HFF-Myc (cell line): ENCODE measurements at places on chromosomes 4 and X.
A peak's percentile ranks its signal among the peaks of the same experiment; 100 is the strongest.

DNA sequence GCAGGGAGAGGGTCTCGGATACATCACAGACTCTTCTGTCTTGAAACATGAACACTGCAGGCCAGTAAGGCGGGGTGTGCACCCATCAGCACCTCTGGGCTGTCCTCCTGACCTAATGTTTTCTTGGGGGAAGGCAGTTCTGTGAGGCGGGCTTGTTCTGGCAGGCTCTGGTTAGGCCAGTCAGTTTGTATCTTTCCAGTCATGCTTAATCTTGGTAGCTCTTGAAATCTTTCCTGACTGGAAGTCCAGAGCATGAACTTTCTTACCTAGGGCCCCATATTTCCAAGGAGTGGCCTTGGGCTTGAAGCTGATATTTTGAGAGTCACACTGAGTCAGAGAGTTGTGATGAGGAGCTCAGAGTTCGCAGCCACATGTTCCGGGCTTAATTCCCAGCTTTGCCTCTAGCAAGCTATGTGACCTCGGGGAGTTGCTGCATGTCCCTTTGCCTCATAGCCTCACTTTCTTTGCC, 54.2 kb upstream of the RASSF6 start:
- DNase-seq: no peak

DNA sequence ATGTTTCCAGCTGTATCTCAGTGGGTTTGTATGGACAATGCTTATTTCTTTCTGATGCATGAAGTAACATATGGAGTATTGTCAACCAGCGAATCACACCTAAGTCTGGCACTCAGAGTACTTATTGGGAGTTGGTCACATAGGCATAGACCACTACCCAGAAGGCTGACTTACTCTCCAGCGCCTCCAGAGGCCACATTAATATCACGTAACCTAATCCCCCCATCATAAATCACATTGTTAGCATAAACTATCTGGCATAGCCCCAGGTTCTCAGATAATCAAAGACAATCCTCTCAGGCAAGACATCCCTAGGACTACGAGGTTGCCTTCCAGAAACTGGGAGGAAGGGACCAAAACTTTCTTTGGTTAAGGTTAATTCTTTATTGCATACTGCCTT, 560.5 kb upstream of the PABPC4L start:
- no peak for DNase-seq

DNA sequence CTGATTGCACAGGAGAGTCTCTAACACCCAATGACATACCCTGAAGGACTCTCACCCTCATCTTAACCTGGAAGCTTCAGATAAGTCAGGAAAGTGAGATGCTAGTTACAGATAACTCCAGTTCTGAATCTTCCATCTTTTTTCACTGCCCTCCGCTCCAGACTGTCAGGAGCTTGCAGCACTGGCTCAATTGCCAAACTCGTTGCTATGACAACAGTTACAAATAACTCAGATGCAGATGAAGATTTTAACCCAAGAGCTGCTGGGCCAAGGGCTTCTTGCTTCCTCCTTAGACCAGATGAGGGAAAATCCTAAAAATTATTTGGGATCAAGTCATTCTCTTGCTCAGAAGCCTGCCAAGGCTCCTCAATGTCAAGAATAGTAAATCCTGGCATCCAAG, 109.1 kb upstream of the HUWE1 start:
- peak; percentile 1 for DNase-seq

DNA sequence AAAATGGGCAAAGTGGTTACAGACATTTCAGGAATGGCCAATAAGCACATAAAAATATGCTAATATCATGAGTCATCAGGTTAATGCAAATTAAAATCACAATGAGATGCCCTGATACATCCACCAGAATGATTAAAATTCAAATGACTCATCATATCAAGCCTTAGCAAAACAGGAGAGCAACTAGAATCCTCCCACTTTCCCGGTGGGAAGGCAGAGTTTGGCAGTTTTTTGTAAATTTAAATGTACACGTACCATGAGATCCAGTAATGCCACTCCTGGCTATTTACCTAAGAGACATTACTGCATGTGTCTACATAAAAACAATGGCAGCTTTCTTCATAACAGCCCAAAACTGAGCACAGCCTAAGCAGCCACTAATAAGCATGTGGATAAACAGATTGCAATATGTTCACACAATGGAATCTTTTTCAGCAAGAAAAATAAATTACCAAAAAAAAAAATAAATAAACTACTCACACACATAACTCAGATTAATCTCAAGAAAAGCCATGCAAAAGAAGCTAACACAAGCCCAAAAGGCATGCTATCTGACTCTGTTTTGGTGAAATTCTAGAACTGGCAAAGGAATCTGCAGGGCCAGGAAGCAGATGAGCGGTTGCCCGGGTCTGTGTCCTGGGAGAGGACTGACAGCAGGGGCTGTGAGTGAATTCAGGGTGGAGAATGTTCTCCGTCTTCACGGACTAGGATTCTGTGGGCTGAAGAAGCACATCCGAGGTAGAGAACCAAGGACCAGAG, 48.8 kb downstream of the AFAP1 start:
- peak; percentile 71 for DNase-seq

DNA sequence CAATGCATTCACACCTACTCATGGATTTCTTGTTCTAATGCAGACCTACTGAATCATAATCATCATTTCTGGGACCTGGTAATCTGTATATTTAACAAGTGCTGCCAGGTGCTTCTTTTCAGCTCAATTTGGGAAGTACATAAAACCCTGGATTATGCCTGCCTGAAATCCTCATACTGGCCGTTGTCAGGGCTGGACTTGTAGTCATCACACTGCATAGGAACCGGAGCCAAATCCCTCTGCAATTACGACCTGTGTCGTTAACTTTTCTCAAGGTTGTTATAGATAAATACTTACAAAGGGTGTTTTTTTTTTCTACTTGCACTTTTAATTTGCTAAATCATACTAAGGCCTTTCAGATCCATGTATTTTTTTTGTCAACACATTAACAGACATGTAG, 294.9 kb upstream of the PRPS2 start:
- no peak for DNase-seq

DNA sequence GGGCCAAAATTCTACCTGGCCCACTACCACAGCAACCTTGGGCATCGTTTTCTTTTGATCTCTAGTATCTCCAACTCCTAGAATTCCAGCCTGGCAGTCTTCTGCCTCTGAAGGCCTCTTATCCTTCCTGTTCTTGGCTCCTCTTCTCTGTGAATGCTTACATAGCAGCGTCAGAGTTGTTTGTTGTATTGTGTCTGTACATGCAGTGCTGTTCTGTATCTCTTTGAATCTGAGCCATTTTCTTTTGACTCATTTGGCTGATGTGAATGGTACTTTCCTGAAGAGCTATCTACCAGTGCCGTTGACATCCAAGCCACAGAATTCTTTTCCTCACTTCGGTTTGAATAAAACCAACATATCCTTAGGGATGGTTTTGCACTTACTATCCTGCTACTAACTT, 79.2 kb downstream of the TMEM164 start:
- DNase-seq: no peak

- no peak for DNase-seq
These were observed 69.5 kb downstream of the AR start for GRCh38 chrX:67613366-67613765.

DNA sequence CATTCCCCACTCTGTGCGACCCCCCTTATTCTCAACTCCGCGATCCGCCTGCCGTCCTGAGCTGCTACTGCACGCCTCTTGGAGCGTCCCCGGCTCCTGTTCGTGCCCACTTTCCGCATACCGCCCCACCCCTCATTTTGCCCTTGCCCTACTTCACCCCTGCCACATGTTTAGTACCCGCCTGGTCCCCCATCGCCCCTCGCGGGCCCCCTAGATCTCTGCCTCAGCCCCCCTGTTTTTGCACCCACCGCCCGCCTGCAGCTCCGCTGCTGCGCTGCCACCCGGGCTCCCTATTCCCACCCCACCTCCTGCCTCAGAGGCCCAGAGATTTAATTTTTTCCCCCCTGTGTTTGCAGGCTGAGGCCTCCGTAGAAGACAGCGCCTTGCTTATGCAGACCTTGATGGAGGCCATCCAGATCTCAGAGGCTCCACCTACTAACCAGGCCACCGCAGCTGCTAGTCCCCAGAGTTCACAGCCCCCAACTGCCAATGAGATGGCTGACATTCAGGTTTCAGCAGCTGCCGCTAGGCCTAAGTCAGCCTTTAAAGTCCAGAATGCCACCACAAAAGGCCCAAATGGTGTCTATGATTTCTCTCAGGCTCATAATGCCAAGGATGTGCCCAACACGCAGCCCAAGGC, 1.4 kb downstream of the MAGED1 start:
- no peak for DNase-seq

GRCh38 chrX:25288676-25289075, 272.9 kb upstream of the ARX start:
- no peak for DNase-seq

GRCh38 chr4:17577665-17578481, 875 bp downstream of the LAP3 start:
- no peak for DNase-seq

GRCh38 chr4:164023214-164023613, 528.7 kb downstream of the TMA16 start:
- DNase-seq: no peak

DNA sequence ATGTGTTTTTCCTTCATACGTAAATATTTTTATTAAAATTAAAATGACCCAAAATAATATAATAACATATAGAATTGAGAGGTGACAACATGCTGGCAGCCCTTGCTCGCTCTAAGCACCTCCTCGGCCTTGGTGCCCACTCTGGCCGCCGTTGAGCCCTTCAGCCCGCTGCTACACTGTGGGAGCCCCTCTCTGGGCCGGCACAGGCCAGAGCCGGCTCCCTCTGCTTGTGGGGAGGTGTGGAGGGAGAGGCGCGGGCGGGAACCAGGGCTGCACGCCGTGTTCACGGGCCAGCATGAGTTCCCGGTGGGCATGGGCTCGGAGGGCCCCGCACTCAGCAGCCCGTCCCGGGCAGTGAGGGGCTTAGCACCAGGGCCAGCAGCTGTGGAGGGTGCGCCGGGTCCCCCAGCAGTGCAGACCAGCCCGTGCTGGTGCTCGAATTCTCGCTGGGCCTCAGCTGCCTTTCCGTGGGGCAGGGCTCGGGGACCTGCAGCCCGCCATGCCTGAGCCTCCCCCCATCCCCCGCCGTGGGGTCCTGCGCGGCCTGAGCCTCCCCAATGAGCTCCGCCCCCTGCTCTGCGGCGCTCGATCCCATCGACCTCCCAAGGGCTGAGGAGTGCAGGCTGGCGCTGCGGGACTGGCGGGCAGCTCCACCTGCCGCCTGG, 222.3 kb downstream of the PTTG2 start:
- no peak for DNase-seq

DNA sequence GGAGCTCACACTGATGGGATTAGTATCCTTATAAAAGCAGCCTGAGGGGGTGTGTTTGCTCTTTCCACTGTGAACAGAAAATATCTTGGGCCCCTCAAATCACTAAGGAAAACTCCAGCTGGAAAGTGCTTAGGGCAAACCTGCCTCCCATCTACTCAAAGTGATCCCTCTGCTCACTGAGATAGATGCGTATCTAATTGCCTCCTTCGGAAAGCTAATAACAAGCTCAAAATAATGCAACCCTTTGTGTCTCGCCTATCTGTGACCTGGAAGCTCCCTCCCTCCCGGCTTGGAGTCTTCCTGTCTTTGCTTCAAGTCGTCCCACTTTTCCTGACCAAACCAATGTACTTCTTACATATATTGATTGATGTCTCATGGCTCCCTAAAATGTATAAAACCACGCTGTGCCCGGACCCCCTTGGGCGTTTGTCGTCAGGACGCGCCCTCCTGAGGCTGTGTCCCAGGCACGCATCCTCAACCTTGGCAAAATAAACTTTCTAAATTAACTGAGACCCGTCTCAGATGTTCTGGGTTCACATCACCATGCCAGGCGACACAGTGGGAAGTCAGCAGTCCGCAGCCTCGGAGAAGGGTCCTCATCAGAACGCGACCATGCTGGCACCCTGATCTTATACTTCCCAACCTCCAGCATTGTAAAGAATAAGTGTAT, 34.1 kb upstream of the SORCS2 start:
- no peak for DNase-seq
